Activated T-helper 17 cell treated with anti-CD3 and anti-CD28 coated beads, Interleukin-2, amount 50 U/mL, for 72 hours (primary cell): ENCODE measurements at places on chromosomes 6 and 20.

DNA sequence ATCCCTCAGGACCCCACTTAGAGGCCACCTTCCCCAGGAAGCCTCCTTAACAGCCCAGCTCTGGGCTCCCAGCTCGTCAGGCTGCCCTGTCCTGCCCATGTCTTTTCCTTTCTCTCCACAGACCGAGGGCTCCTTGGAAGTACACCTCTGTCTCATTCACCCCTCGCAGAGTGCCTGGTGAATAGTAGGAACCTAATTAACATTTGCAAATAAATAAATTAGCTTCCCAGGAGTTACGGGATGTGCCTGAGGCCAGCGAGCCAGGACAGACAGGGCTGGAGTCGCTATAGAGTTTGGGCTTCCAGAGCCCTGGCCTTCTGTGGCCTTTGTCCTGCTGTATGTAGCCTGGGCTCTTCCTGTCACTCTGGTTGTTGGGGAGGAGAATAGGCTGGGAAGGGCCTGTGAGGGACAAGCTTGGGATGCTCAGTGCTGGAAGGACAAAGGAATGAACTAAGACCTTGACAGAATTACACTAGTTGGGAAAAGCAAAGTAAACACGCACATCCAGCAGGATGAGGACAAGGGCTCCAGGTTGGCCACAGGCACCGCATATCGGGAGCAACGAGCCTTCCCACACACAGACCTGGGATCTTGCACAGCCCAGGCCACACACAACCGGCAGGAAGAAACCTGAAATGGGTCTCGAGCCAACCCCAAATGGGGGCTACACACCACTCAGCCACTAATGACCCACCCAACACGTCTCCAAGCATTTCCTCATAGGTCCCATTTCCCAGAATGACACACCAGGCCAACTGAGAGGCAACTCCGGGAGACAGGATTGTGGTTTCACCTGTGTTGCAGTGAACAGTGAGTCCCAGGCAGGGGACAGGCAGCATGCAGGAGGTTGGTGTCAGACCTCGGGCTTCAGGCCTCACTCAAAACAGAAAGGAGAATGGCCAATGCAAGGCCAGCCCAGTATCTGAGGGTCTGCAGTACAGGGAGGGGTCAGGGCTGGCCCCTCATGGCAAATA lies 9.7 kb downstream of the MAP1LC3A start:
- ATAC-seq: no peak

GRCh38 chr20:891058-891705 lies 25.0 kb downstream of the ANGPT4 start:
- no peak for ATAC-seq

DNA sequence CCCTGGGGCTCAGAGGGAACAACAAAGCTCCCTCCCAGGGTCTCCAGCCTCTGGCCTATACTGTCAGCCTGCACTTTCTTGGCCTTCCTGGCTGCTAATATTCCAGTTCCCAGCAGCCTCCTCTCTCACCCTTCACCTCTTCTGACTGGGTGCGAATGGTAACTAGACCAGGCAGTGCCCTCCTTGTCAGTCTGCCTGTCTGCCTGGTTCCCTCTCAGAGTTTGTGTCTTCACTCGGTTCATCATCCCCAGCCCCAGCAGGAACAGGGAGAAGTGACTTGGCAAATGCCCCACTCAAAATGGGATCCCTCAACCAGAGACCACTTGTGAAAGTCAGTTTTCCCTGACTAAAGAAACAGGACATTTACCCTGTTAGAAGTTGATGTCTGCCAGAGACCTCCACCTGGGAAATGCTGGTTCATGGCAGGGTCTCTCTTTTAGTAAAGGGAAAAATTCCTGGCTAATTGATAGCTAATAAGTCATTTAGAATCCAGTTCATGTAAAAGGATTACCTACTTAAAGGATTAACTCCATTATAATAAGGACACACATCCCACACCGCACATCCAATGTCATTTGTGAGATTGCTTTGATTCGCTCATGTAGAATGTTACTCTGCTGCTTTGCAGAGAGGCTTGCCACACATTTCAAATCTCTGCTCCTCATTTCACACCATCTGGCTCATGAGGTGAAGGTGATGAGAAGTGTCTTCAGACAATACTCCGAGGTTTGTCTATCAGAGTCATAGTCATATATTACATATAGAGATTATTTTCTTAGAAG lies 18.6 kb upstream of the MICB start:
- no peak for ATAC-seq

DNA sequence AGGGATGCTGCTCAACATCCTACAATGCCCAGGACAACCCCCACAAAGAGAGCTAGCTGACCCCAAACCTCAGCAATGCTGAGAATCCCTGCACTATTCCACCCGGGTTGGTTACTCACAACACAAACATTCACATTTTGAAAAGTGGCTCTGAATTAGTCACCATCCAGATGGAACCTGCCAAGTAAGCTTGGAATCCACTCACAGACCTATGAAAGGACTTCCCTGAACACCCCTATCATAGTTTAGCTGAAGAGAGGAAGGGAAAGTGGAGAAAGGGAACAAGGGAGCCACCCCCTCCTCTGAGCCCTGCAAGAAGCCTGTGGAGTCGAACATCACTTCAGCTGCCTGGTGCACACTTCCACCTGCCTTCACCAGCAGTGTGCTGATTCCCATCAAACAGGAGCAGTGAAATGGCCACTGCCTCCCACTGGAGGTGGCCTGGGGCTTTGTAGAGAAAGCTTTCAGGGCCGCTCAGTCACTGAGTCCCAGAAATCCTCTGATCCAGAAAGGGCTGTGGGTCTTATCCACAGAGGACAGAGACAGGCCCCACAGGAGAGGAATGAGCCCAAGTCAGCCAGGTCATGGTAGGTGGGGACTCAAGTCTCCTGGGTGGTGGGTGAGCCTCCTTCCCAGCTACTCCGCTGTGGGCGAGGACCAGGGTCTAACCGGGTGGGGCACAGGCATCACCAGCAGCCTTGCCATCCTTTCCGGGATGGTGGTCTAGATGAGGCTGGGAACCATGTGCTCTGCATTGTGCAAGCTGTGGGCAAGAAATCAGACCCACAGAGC lies 203.7 kb downstream of the SYNDIG1 start:
- no peak for ATAC-seq

- ATAC-seq: no peak
Measured at GRCh38 chr6:132020138-132020581, 69.0 kb upstream of the CCN2 start.

- peak; percentile 49 for ATAC-seq
Measured at GRCh38 chr6:157328108-157328692, 4.9 kb upstream of the TMEM242 start.

- no peak for ATAC-seq
Measured at GRCh38 chr6:155147958-155148663, 115.7 kb upstream of the CLDN20 start.

- no peak for ATAC-seq
Measured at GRCh38 chr20:21208999-21209398, 83.1 kb downstream of the KIZ start.

- no peak for ATAC-seq
Measured at GRCh38 chr20:61322151-61322865, 70.2 kb downstream of the CDH4 start.

DNA sequence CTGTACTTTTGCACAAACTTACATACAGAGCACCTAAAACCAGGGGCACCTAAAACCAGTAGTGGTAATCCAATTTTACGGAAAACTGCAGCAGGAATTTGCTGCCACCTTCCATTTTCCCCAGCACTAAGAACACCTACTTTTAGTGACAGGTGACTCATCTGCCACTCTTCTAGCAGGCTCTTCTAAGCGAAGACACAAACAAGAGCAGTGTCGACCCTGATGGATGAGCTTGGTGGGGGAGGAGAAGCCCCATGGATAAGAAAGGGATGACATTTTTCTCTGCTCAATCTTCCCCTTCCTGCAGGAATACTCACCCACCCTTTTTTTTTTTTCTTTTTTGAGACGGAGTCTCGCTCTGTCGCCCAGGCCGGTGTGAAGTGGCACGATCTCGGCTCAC lies 116.9 kb downstream of the GMPR start:
- no peak for ATAC-seq

DNA sequence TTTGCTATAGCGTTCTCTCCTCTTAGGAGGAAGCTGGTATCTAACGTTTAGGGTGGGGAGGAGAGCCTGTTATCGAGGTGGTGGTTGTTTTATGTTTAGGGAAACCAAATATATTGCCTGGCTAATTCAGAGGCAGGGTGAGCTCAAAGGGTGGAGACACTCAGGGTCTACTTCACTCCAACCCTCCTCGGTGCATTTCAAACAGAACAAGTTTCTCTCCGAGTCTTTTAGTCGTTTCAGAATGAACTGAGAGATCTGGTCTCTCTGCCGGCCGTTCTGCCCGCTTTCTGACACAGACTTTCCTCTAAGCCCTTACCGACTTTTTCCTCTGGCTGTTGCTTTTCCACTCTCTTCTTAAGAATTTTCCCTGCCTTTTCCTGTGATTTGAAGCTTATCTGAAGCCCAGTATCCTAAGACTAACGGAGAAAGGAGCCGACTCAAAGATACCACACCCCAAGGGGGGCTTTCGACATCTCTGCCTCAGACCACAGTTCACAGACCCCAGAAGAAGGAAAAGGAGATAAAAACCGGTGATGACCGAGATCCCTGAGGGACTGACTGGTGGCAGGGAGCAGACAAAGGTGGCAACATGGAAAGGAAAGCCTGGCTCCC lies 865 bp downstream of the STK38 start:
- ATAC-seq: peak; percentile 29

- ATAC-seq: no peak
Measured at GRCh38 chr6:116411284-116411623, 40.5 kb downstream of the DSE start.

- ATAC-seq: no peak
Measured at GRCh38 chr20:50659975-50660670, 31.2 kb downstream of the RIPOR3 start.
